ENCODE measurements at places on chromosomes 4 and X.

DNA sequence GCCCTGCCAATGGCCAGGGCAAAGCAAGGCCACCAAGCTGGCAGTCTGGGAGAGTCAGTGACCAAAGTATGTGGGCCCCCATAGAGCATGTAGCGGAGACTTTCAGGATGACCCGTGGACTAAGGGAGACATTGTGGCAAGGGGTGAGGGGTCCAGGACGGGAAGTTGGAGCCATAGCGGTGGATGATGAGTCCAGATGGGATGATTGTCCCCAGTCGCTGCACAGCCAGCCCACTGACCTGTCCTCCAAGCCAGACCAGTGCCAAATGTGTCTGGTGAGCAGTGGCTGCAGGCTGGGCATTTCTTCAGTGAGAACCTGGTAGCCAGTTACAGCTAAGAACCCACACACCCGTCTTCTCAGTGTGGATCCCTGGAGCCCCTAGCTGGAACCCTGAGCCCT lies 34.3 kb downstream of the ZNF185 start:
- no peak for DNase-seq

GRCh38 chr4:186204103-186204559 lies 12.8 kb downstream of the CYP4V2 start:
- DNase-seq = no peak

DNA sequence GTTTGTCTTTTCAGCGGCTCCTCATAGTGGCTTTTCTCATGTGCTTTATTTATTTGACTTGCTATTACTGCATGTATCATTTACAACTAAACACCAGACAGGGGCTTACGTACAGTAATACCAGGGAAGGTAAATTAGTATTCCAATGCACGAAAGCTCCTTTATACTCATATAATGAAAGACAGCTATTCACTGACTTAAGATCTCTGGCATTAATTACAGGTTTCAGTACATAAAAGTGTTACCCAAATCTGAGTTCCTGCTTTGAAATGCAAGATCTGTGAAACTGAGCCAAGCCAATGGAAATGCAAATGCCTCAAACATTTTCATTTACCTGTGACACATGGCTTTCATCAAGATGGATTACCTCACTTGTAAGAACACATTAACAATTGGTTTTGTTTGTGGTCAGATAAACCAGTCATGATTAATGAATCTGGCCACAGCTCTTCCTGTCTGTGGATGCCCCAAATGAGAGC lies 107.2 kb downstream of the ANAPC4 start:
- DNase-seq = no peak

DNA sequence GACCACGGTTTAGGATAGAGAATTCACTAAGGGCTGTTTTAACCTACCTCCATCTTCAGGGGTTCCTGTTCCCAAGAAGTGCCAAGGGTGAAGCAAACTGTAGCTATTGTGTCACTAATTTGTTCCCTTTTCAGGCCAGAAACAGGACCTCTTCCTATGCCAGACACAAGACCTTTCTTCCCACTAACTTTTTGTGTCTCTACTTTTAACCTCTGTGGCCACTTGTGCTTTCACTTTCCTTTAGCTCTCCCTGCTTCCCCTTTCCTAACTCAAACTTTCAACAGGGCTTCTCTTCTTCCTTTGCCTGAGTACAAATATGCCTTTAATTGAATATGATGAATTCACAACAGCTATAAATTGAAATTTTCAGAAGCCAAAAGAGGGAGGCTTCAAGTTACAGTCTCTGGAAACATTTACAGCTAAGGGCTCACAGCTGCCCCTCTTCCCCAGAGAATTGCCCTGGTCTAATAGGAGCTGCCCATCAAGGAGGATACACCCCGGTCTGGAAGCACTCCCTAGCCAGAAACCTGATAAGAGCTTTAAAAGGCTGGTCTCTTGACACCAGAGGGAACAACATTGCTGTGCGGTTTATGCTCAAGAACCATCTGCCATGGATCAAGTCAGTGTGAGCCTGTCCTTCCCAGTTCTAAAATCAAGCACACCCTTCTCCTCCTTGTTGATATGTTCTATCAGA lies 61.7 kb upstream of the PLS3 start:
- DNase-seq = no peak

GRCh38 chr4:7068279-7068842 lies 497 bp upstream of the GRPEL1 start:
- no peak for DNase-seq

DNA sequence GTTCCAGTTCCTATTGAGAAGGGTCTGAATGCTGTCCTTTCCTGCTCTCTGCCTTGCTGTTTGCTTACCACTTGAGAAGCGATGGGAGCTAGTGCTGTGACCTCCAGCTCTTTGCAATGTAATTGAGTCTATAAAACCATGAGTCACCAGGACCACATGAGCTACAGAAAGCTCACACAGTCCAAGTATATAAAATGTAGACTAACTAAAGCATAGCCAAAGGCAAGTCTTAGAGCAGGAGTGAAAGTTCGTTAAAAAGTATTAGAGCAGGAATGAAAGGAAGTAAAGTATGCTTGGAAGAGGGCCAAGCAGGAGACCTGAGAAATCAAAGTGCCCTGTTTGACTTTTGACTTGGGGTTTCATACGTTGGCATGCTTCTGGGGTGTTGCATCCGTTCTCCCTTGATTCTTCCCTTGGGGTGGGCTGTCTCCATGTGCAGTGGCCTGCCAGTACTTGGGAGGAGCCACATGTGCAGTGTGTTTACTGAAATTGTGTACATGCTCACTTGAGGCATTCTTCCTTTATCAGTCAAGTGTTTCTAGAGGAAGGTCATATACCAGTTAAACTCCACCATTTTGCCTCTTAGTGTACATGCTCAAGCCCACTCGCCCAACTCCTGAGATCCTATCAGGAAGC lies 71.3 kb upstream of the KIT start:
- no peak for DNase-seq

DNA sequence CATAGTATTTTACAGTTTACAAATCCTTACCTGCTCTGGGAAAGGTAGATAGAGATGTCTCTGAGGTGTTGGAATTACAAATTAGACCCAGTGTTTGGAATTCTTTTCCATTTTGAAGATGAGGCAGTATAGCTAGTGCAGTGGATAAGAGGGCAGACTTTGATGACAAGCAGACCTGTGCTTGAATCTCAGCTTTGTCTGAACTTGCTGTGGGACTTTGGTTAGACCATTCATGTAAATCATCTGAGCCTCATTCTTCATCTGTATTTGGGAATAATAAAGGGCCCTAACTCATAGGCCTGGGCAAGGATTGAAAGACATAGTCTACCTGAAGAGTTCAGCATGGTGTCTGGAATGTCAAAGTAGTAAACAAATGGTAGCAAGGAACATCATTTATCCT lies 77.2 kb upstream of the BOD1L1 start:
- no peak for DNase-seq

GRCh38 chr4:75025431-75025830 lies 92.5 kb downstream of the PARM1 start:
- DNase-seq = no peak

- DNase-seq = no peak
These were observed 63.0 kb upstream of the SLC10A4 start for GRCh38 chr4:48420144-48420543.
